ENCODE measurements at places on chromosomes 13 and 19.
A peak's percentile ranks its signal among the peaks of the same experiment; 100 is the strongest.

DNA sequence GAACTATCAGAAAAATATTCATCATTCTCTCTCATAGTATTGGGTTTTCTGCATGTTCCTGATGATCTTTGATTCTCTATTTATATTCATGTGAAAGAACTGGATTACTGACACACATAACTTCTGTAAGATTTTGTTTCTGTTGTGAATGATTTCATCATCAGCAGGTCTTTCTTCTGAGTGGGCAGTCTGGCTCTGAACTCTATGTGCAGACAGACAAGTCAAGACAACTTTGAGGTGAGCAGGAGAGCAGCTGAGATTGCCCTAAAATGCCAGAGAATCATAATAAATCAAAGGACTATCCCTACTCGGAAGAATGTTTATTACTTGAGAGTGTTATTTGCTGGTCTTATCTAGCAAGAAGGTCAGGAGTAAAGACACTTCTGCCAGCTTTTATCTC lies 652.1 kb upstream of the GPC6 start:
- no peak for DNase-seq

- no peak for DNase-seq
These were observed 169.5 kb upstream of the STARD13 start for GRCh38 chr13:33454844-33455705.

DNA sequence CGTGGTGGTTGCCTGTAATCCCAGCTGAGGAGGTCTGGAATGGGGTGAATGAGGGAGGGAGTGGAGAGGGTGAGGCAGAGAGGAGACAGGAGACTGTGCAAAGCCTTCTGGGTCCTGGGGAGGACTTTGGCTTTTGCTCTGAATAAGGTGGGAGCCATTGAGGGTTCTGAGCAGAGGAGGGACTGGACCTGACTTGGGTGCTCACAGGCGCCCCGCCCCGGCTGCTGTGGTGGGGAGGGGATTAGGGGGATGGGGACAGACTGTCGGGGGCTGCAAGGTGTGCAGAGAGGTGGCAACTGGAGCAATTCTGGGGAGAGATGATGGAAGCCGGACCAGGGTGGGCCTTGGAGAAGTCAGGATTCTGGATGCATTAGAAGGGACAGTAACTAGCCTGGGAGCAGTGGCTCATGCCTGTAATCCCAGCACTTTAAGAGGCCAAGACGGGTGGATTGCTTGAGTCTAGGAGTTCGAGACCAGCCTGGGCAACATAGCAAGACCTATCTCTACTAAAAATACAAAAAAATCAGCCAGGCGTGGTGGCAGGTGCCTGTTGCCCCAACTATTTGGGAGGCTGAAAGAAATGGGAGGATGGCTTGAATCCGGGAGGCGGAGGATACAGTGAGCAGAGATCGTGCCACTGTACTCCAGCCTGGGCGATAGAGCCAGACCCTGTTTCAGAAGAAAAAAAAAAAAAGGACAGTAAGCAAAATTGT lies 16.1 kb upstream of the NANOS3 start:
- DNase-seq, result no peak

DNA sequence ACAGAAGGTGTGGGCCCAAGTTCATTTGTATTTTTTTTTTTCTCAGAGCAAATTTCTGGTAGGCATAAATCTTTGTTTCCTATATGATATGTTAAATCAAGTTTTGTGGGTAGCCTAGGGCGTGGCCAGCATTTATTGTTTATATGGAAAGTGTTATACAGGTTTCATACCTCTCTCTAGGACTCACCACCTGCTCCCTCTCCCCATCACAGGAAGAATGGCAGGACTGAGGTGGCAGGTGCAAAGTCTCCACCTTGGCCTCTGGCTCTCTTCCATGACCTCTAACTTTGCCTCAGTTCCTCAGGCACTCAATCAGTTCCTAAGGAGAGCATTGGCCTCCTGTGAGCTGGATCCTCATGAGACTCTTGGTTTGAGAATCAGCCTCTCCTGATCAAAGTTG lies 172.3 kb upstream of the TSC22D1 start:
- DNase-seq, result no peak

GRCh38 chr13:25738342-25739196 lies 313.2 kb downstream of the SHISA2 start:
- DNase-seq, result no peak

- DNase-seq, result no peak
These were observed 3.9 kb upstream of the FAM216B start for GRCh38 chr13:42777467-42777866.

- peak; percentile 89 for DNase-seq
These were observed 73.4 kb upstream of the FLT1 start for GRCh38 chr13:28568286-28568685.

DNA sequence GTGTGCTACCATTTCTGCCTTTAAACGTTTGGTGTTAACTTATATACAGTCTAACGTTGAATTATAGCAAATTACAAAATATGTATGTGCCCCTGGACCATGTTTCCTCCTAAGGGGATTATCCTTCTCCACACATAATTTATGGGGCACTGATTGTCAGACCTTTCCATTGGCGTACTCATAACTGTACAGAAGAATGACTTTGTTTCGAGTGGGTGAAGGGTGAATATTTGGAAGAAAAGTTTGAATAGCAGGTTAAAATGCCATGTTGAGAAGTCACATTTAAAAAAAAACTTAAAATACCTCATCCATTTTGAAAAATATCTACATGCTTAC lies 58.8 kb downstream of the SLC10A2 start:
- DNase-seq, result no peak

- DNase-seq, result no peak
These were observed 203.6 kb upstream of the NBEA start for GRCh38 chr13:34738254-34738992.

DNA sequence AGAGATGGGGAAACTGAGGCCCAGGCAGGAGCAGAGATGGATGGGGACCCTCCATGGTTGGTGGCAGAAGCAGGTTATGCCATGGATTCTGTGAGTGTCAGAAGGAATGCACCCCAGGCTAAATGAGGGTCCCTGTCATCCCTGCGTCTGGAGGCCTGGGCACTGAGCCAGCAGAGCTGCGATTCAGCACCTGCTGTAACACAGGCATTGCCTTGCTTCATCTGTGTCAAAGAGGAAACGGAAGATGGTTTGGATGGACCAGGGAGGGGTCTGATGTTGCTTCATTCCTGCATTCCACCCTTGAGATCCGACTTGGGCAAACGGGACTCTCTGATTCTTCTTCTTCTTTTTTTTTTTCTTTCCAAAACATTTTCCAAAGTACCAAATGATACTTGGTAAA lies 1.2 kb downstream of the C5AR1 start:
- DNase-seq, result peak; percentile 87

- no peak for DNase-seq
These were observed 58.3 kb upstream of the CSNK1A1L start for GRCh38 chr13:37163641-37164265.
